Large intestine (tissue), 12 donors: ENCODE measurements at places on chromosomes 12 and 14. TPM values are rescaled to one million over a fixed set of nuclear protein-coding genes. Genes with fewer than 3 reads are reported as not detected.
A peak's percentile ranks its signal among the peaks of the same experiment; 100 is the strongest.

The HOXC5 gene
- 1.8 TPM for polyA plus RNA-seq

- H3K4me3 ChIP-seq, result no peak overlapping the region
- no peaks in the 10 kb centered on the region for H3K27me3 ChIP-seq
- no peaks in the 10 kb centered on the region for H3K4me1 ChIP-seq
- no peak for DNase-seq
- no peak overlapping the region for H3K27ac ChIP-seq
Measured at GRCh38 chr14:89794096-89794495, 160.4 kb downstream of the EFCAB11 start.

GRCh38 chr12:69066492-69067373 lies 133.8 kb upstream of the CPM start:
- no peak for DNase-seq
- no peaks in the 10 kb centered on the region for H3K27me3 ChIP-seq
- no peaks in the 10 kb centered on the region for H3K4me1 ChIP-seq
- no peak overlapping the region for H3K27ac ChIP-seq
- no peaks in the 10 kb centered on the region for H3K36me3 ChIP-seq

- no peak overlapping the region for H3K27ac ChIP-seq
- DNase-seq, result no peak
- H3K36me3 ChIP-seq, result no peaks in the 10 kb centered on the region
- H3K4me1 ChIP-seq, result no peaks in the 10 kb centered on the region
- H3K27me3 ChIP-seq, result no peaks in the 10 kb centered on the region
Measured at GRCh38 chr12:28851781-28852180, 297.3 kb upstream of the FAR2 start.

GRCh38 chr12:19165451-19165850 lies 35.9 kb downstream of the PLEKHA5 start:
- DNase-seq, result peak; percentile 56
- H3K4me3 ChIP-seq, result no peak overlapping the region
- no peaks in the 10 kb centered on the region for H3K27me3 ChIP-seq
- H3K4me1 ChIP-seq, result peaks cover 10% of the 10 kb centered on the region
- peak overlapping the region; percentile 4 for H3K27ac ChIP-seq

DNA sequence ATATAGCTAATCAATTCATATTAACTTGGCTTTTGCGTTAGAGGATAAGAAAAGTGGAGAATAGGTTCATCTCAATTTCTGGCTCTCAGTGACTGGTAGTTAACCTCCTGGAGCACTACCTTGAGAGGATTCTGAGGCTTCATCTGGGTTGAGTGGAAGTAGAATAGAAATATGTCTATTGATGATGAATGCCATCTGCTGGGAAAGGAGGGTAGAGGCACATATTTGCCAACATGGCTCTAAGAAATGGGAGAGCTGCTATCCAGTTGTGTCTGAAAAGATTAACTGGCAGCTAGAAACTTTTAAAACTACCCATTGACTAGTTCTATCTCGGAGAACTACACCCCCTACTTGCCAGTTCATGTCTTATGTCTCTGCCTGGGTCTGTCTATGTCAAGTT lies 530.1 kb downstream of the NRXN3 start:
- no peaks in the 10 kb centered on the region for H3K36me3 ChIP-seq
- no peak for DNase-seq
- H3K4me3 ChIP-seq, result no peak overlapping the region
- no peaks in the 10 kb centered on the region for H3K4me1 ChIP-seq
